Fibroblast of pulmonary artery (primary cell): ENCODE measurements at places on chromosomes 1 and 21.

DNA sequence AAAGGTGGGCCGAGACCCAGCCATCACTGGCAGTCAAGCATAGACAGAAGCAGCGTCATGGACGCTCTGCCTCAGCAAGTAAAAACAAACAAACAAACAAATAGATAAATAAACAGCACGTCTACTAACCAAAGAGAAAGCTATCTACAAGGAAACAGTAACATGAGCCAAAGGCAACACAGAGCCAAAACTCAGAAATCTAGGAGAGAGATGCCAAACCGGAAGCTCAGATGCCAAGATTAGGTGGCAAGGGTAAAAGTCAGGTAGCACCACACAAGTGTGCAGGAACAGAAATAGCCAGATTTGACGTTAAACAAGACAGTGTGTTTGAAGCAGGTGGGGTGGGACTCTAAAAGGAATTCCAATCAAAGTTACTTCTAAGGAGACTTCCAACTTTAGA is 448.3 kb upstream of the NFIA start:
- DNase-seq: no peak

GRCh38 chr1:171590022-171590421 is 32.0 kb upstream of the MYOCOS start:
- DNase-seq: peak; percentile 29

- DNase-seq: no peak
Observed at GRCh38 chr1:218409946-218410510, 64.9 kb downstream of the TGFB2 start.

DNA sequence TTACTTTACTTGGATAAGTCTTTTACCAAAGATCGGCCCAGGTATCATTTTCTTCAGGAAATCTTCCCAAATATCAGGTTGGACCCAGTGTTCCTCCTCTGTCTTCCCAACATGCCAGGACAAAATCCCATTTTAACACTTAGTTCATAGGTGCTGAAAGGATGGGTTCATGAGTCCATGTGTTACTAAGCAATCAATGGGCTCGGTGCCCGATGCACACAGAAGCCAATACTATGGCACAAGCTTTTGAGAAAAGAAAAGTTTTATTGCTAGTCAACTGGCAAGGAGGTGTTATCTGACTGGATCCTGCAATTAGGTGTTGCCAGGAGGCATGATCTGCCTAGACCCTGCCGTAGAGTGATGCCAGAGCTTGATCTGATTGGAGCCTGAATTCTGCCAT is 133.3 kb upstream of the SLC44A3 start:
- no peak for DNase-seq

- no peak for DNase-seq
Observed at GRCh38 chr1:154729577-154729976, 121.6 kb upstream of the ADAR start.
